Left lung (tissue), 14 donors: ENCODE measurements at places on chromosomes 12 and 14. TPM values are rescaled to one million over a fixed set of nuclear protein-coding genes. Genes with fewer than 3 reads are reported as not detected.

DNA sequence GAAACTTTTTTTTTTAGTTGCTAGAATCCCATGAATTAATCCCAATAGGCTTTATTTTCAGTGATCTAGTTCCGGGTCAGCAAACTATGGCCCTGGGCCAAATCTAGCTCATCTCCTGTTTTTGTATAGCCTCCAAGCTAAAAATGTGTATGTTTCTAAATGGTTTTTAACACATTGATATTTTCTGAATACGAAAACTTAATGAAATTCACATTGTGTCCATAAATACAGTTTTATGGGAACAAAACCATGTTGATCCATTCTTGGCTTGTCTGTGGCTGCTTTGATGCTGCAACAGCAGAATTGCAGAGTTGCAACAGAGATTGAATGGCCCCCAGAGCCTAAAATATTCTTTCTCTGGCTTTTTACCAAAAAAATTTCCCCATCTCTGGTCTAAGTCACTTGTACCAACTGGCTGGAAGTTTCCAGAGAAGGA, 47.5 kb downstream of the ZNF664 start:
- DNase-seq: peak; percentile 76
- no peak overlapping the region for H3K4me3 ChIP-seq
- no peak overlapping the region for H3K27ac ChIP-seq
- no peaks in the 10 kb centered on the region for H3K4me1 ChIP-seq
- no peaks in the 10 kb centered on the region for H3K36me3 ChIP-seq

DNA sequence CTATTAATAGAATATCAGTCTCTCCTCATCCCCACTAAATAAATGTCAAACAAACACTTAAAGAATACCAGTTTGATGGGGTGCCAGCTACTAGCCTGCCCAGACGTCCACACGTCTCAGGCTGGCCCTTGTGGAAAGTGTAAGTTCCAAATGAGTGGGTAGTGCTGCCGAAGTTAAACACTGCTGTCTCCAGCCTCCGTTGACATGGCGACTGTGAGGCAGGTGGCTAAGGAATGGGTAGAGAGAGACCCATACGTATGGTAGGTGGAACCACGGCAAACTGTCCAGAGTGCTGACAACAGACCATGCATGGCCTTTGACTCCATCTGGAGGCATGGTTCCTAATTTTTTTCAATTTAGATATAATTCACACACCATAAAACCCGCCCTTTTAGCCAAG, 37.9 kb downstream of the PITPNM2 start:
- peak; percentile 48 for DNase-seq
- no peaks in the 10 kb centered on the region for H3K27me3 ChIP-seq
- no peak overlapping the region for H3K27ac ChIP-seq
- no peak overlapping the region for H3K4me3 ChIP-seq
- peaks cover 58% of the 10 kb centered on the region for H3K4me1 ChIP-seq

GRCh38 chr14:91138511-91139359, 24.9 kb downstream of the DGLUCY start:
- H3K27me3 ChIP-seq: no peaks in the 10 kb centered on the region
- H3K4me3 ChIP-seq: no peak overlapping the region
- no peak overlapping the region for H3K27ac ChIP-seq

DNA sequence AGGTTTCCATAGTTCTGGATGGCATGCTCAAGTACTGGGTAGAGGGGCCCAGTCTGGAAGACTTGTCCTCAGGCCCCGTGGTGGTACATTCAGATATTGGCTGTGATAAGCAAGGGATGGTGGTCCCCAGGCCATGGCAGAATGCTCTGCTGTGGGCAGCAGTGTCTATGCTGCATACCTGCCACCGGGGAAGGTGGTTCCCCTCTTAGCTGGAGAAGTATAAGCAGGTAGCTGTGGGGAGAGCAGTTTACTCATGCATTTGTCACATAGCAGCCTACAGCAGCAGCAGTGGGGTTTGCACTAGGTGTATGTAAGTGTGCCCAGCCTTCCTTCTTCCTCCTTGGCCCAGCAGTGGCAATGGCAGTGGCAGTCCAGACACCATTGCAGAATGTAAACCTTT, 69.3 kb upstream of the ADAMTS20 start:
- no peak overlapping the region for H3K27ac ChIP-seq
- DNase-seq: no peak
- H3K27me3 ChIP-seq: no peaks in the 10 kb centered on the region
- H3K4me3 ChIP-seq: no peak overlapping the region
- H3K4me1 ChIP-seq: no peaks in the 10 kb centered on the region

DNA sequence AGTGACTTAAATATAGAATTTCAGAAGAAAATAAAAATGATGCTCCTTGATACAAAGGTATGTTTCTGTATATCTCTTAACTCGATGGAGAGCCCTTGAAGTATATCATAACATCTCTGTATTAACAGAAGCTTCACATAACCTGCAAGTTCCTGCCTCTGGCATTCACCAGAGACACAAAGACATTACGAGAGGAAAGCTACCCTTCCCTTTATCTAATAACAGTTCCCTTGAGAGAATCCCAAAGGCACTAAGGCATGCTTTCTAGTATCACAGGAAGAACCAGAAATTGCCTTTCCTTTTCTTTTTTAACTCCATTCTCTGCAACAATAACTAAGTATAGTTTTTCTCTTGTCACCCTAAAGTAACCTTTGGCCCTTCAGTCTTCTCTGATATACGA, 164.5 kb downstream of the MGAT4C start:
- H3K27ac ChIP-seq: no peak overlapping the region
- DNase-seq: no peak
- no peaks in the 10 kb centered on the region for H3K36me3 ChIP-seq
- H3K4me3 ChIP-seq: no peak overlapping the region
- H3K4me1 ChIP-seq: no peaks in the 10 kb centered on the region

GRCh38 chr12:6950811-6951540, at the start of gene PTPN6:
PTPN6 (plus strand) TSS chr12:6951356; CDS start chr12:6951513, 157 bp downstream.
- DNase-seq: no peak
- H3K4me3 ChIP-seq: peak within 1 kb of the TSS; percentile 69
- no peaks in the 10 kb centered on the region for H3K27me3 ChIP-seq
- peaks cover 24% of the 10 kb centered on the region for H3K36me3 ChIP-seq
- H3K4me1 ChIP-seq: peaks cover 71% of the 10 kb centered on the region

- DNase-seq: no peak
- H3K4me1 ChIP-seq: no peaks in the 10 kb centered on the region
- H3K4me3 ChIP-seq: no peak overlapping the region
- H3K27ac ChIP-seq: no peak overlapping the region
- no peaks in the 10 kb centered on the region for H3K36me3 ChIP-seq
Observed at GRCh38 chr14:78259831-78260230, 89.7 kb downstream of the NRXN3 start.

DNA sequence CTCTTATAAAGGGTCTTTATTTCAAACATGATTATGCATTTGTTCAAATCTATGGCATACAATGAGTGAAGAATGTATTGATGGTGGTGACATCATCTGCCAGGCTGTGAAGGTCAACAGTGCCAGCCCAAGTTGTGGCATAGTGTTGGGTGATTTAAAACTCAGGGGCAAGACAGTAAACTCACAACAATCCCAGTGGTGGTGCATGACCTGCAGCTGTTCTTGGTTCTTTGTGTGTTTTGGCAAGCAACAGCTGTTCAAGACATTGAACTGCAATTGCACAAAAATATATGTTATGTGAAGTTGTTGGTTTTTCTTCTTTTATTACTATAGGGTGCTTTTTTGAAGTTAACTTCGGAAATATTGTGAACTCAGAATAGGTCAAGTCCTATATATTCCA, 851.6 kb downstream of the NRXN3 start:
- H3K27ac ChIP-seq: no peak overlapping the region
- no peaks in the 10 kb centered on the region for H3K4me1 ChIP-seq
- no peaks in the 10 kb centered on the region for H3K27me3 ChIP-seq
- DNase-seq: no peak
- H3K4me3 ChIP-seq: no peak overlapping the region

- no peaks in the 10 kb centered on the region for H3K4me1 ChIP-seq
- no peak overlapping the region for H3K4me3 ChIP-seq
- no peak overlapping the region for H3K27ac ChIP-seq
- no peak for DNase-seq
- no peaks in the 10 kb centered on the region for H3K27me3 ChIP-seq
- H3K36me3 ChIP-seq: no peaks in the 10 kb centered on the region
Observed at GRCh38 chr14:104284636-104285507, 146.5 kb downstream of the KIF26A start.

GRCh38 chr14:61730756-61731373, 31.4 kb upstream of the SNAPC1 start:
- H3K27ac ChIP-seq: no peak overlapping the region
- H3K36me3 ChIP-seq: peaks cover 100% of the 10 kb centered on the region
- no peaks in the 10 kb centered on the region for H3K4me1 ChIP-seq
- no peaks in the 10 kb centered on the region for H3K27me3 ChIP-seq
- DNase-seq: no peak
- no peak overlapping the region for H3K4me3 ChIP-seq

GRCh38 chr12:32586390-32586789, 92.7 kb upstream of the DNM1L start:
- H3K27me3 ChIP-seq: no peaks in the 10 kb centered on the region
- H3K4me1 ChIP-seq: no peaks in the 10 kb centered on the region
- peaks cover 34% of the 10 kb centered on the region for H3K36me3 ChIP-seq
- DNase-seq: no peak
- H3K4me3 ChIP-seq: no peak overlapping the region
- H3K27ac ChIP-seq: peak overlapping the region; percentile 85

GRCh38 chr14:53450871-53451270, 297.7 kb upstream of the DDHD1 start:
- DNase-seq: no peak
- no peak overlapping the region for H3K27ac ChIP-seq
- H3K4me1 ChIP-seq: no peaks in the 10 kb centered on the region
- H3K4me3 ChIP-seq: no peak overlapping the region
- H3K36me3 ChIP-seq: no peaks in the 10 kb centered on the region

DNA sequence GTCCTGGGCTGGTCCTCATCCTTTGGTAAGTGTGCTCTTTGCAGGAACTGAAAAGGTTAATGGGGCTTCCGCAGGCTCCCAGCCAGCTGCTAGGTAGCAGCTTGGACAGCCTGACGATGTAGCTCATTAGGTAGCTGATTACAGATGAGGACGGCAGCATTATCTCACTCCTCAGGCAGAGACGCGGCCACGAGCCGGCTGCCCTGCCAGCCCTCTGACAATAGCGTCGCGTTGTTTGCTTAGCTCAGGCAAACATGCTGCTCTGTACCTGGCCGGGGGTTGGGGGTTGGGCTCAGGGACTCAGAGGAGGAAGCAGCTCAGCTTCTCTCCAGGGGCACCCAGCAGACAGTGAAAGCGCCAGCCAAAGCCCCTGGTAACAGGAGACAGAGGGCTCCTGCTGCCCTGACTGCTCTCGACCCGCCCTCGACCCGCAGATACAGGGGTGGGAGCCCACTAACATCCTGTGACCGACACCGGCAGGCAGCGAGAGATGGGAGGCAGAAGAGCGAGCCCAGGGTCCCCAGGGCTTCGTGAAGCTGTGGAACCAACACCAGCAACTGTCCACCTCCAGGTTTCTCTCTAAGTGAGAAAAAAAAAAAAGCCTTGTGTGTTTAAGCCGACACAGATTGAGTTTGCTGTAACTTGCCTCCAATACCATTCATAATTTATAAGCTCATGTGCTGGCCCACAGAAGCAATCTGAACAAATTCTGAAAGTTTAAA, 53.4 kb upstream of the DLK1 start:
- H3K27me3 ChIP-seq: peaks cover 4% of the 10 kb centered on the region
- DNase-seq: peak; percentile 45
- no peaks in the 10 kb centered on the region for H3K4me1 ChIP-seq
- no peak overlapping the region for H3K4me3 ChIP-seq

GRCh38 chr12:122139266-122139665, 34.8 kb downstream of the IL31 start:
- no peak overlapping the region for H3K4me3 ChIP-seq
- H3K36me3 ChIP-seq: no peaks in the 10 kb centered on the region
- no peak overlapping the region for H3K27ac ChIP-seq
- DNase-seq: no peak

GRCh38 chr14:68976160-68977067, 2.7 kb downstream of the ACTN1 start:
- peaks cover 28% of the 10 kb centered on the region for H3K36me3 ChIP-seq
- peak overlapping the region; percentile 96 for H3K27ac ChIP-seq
- H3K4me3 ChIP-seq: peak overlapping the region; percentile 96

GRCh38 chr12:78964521-78964920, 99.9 kb downstream of the SYT1 start:
- no peak for DNase-seq
- no peak overlapping the region for H3K27ac ChIP-seq
- H3K4me3 ChIP-seq: no peak overlapping the region

- no peaks in the 10 kb centered on the region for H3K27me3 ChIP-seq
- DNase-seq: no peak
- H3K4me1 ChIP-seq: peaks cover 6% of the 10 kb centered on the region
- no peak overlapping the region for H3K4me3 ChIP-seq
- no peak overlapping the region for H3K27ac ChIP-seq
Observed at GRCh38 chr14:80946797-80947196, 5.3 kb upstream of the CEP128 start.

- H3K27me3 ChIP-seq: no peaks in the 10 kb centered on the region
- no peaks in the 10 kb centered on the region for H3K36me3 ChIP-seq
- no peak overlapping the region for H3K4me3 ChIP-seq
- no peak for DNase-seq
- no peaks in the 10 kb centered on the region for H3K4me1 ChIP-seq
Observed at GRCh38 chr14:99853206-99853605, 60.0 kb downstream of the EML1 start.

GRCh38 chr12:105930557-105931503, 207.9 kb downstream of the NUAK1 start:
- peaks cover 12% of the 10 kb centered on the region for H3K4me1 ChIP-seq
- H3K4me3 ChIP-seq: no peak overlapping the region
- no peak for DNase-seq
- no peak overlapping the region for H3K27ac ChIP-seq

DNA sequence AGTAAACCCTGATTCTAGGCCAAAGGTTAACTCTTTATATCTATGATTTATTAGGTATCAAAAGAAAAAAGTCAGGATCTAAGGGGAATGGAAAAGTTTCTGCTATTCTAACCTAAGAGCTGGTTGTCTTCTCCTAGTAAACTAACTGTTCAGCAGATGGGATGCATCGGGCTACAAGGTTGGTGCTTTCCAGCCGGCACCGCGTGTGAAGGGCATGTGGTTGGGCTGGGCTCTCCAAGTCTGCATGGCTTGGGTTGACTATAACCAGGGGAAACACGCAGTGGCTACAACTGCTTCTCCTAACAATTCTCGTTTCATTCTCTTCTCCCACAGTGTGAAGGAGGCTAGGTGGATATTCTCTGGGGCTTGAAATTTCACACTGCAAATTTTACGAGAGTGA, 354.5 kb downstream of the APAF1 start:
- DNase-seq: no peak
- H3K4me3 ChIP-seq: no peak overlapping the region
- no peak overlapping the region for H3K27ac ChIP-seq
- no peaks in the 10 kb centered on the region for H3K36me3 ChIP-seq
- no peaks in the 10 kb centered on the region for H3K4me1 ChIP-seq

TEDC1 gene
- total RNA-seq: 16.8 TPM

ACSM4 gene
- total RNA-seq: not detected

TOMM20L gene
- not detected for total RNA-seq

OR6C68 gene
- not detected for total RNA-seq

AMN gene
- total RNA-seq: 16.9 TPM

AKAP5 gene
- total RNA-seq: 1.7 TPM

KRT71 gene
- not detected for total RNA-seq

RBM25 gene
- total RNA-seq: 52.7 TPM

MYF6 gene
- not detected for total RNA-seq

LIN7A gene
- total RNA-seq: 11.7 TPM

OSGEP gene
- 29.0 TPM for total RNA-seq
